Right lung (tissue), 10 donors: ENCODE measurements at places on chromosomes 7 and 10. TPM values are rescaled to one million over a fixed set of nuclear protein-coding genes. Genes with fewer than 3 reads are reported as not detected.

DNA sequence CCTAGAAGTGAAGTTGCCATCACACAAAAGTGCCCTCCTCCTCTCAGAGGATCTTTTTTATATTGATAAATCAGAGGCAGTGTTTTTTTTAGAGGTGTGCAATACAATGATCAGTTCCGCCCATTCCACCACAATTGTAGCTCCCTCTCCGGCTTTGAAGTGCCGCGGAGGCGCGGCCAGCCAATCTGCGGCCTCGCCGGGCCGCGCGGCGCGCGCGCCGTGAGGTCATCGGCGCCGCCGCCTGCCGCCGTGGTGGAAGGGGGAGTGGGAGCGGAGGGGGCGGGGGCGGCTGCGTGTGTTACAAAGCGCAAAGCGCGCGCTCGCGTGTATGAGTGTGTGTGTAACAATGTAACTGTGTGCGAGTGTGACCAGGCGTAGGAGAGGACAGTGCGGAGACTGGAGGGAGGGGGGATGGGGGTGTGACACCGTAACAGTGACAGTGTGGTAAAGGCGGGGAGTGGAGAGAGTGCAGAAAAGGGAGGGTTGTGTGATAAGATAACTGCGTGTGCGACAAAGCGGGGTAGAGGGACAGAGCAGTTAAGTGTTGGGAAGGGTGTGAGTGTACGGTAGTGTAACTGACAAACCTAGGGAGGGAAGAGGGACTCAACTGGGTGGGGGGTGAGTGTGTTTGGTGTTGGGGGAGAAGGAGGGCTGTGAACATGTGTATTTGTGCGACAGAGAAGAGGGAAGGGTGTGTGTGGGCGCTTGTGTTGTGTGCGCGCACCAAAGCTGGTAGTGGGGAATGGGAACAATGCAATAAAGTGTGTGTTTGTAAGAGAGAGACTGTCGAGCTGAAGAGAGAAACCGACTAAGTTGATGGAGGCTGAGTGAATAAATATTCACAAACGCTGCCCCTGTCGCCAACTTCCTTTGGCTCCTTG is at the start of gene SP8:
Gene SP8 (minus strand): TSS at position 108 of the 881 bp plus-strand sequence. CDS start 88 bp downstream, at position 20.
- DNase-seq = no peak

Gene GTF2I
- polyA plus RNA-seq = 366 TPM

- no peak for DNase-seq
Measured at GRCh38 chr7:94421681-94422080, 27.0 kb downstream of the COL1A2 start.

GRCh38 chr7:1943933-1944618 is 274.0 kb downstream of the ELFN1 start:
- DNase-seq = no peak

- DNase-seq = no peak
Measured at GRCh38 chr7:89312551-89312950, 517.0 kb upstream of the TEX47 start.

DNA sequence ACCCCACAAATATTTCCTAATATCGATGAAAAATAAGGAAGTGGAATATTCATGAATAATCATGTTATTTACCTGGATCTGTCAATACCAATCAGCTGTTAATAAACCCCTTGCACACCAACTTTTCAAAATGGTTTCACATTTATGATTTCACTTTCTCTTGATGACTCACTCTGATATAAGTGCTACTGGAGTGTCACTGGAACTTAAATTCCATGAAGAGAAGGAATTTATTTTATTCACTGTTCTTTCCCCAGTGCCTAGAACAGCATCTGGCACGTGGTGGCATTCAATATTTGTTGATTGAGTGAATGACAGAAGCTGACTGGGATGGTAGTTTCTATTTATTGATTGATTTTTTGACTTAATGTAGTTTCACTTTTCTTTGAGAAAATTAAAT is 3.5 kb upstream of the ENO4 start:
- DNase-seq = no peak

Gene HOGA1
- polyA plus RNA-seq = 0.90 TPM

DNA sequence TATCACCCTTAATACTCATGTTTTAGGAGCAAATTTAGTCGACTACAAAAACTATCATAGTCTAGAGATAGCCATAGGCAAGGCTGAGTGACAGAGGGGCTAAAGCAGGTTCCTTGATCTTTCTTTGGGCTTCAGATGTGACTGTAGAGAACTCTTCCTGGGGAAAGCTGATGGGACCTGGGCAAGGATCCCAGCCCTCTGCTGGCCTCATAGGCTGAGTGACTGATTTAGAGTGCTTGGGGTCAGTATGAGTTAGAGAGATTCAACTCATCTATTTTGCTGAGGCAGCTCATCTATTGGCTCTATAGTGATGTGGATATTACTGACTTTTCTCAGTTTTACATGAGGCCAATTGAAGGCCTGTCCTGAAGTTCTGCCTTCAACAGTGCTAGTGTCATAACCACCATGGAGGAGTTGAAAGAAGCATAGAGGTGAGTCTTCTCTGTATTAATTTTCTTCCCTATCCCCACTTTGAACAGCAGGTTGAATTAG is 81.6 kb downstream of the SAMD9 start:
- DNase-seq = no peak

Gene OR2A5
- 0.25 TPM for polyA plus RNA-seq

DNA sequence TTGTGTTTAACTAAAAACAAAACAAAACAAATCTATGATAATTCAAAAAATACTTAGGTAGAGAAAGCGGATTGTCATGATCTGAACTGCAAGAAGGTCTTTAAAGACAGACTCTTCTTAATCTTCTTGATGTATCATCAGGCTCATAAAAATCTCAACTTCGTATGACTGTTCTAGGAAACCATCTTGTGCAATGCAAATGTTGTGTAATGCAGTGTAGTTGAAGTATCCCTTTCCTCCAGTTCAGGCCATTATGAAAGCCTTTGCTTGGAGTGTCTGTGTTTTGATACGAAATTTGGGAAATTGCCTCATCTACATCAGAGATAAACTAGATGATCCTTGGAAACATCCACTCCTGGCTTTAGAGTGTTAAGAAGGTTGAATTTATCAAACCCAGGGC is 30.9 kb downstream of the CDK1 start:
- peak; percentile 50 for DNase-seq
